ENCODE measurements at places on chromosomes 6 and 20.

DNA sequence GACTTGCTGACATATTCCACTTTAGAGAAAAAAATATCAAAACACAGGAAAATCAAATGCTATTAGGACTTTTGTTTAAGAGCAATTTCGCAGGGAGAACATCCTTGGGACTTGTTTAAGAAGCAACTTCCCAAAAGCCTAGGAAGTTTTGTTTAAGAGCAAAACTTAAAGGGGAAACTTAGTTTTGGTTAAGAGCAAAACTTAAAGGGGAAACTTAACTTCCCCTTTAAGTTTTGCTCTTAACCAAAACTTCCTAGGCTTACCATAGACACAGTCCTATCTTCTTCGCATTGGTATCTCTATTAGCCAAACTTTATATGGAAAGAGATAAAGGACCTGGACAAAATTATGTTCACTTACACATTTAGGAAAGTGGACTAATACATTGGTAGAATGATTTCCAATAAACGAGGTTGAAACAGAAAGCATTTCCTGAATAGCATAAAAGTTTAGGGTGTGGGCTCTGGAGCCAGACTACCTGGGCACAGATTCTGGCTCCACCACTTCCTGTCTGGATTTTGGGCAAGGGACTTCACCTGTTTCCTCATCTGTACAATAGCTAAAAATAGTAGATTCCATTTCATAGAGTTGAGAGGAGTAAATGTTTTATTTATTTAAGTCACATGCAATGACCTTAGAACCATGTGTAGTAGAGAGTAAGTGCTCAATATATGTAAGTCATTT, 15.7 kb downstream of the PAQR8 start:
- no peak for DNase-seq

GRCh38 chr6:88855541-88856147, 107.8 kb downstream of the RNGTT start:
- DNase-seq, result no peak

GRCh38 chr20:63562461-63563224, 8.7 kb downstream of the FNDC11 start:
- no peak for DNase-seq

DNA sequence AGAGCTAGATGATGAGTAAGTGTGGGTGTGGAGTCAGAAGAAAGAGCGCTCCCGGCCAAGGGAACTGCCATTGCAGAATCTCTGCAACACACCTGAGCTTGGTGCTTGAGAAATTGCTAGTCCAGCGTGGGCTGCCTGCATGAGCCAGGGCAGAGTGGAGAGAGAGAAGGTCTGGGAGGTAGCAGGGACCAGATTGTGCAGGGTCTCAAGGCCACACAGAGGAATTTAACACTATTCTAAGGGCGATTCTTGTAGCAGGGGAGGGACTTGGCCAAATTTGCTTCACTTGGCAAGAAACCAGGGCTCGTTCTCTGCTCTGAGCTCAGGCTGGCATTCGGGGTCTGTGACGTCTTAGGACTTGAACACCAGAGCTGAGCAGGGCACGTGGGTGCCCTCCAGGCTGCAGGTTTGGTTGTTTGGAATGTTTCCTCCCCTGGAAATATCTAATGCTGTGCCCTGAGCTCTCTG, 53.5 kb downstream of the BCAS4 start:
- DNase-seq, result peak; percentile 44

- no peak for DNase-seq
Observed at GRCh38 chr6:160041608-160042007, 72.7 kb downstream of the IGF2R start.

DNA sequence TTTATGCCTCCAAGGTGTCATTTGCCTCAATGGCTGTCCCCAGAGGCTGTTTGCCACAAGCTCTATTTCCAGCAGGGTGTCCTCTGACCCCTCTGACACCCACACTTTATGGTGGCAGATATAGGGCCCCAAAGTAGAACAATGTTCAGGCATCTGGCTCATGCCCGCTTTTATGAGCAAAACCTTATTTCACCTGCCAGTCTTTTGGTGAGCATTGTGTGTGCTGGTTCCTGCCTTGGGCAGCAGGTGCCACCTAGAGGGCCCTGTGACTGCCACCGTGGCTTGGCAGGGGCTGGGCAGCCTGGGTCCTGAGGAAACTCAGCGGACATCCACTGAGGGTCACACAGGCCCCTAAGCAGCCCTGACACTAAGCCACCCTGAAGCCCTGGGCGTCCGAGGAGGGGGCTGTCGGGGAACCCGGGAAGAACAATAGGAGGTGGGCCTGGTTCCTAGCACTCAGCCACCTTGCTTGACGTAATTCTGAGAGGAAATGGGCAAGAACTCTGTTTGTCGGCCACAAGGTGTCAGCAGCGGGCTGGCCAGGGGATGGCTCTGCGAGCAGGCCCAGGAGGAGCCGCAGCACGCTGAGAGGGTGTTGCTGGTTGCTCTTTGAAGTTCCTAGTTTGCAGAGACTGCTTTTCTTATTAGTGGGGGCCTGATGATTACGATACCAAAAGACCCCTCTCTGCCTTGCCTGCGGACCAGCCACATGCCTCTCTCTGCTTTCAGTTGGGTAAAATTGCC, 148.9 kb downstream of the SCML4 start:
- peak; percentile 44 for DNase-seq

DNA sequence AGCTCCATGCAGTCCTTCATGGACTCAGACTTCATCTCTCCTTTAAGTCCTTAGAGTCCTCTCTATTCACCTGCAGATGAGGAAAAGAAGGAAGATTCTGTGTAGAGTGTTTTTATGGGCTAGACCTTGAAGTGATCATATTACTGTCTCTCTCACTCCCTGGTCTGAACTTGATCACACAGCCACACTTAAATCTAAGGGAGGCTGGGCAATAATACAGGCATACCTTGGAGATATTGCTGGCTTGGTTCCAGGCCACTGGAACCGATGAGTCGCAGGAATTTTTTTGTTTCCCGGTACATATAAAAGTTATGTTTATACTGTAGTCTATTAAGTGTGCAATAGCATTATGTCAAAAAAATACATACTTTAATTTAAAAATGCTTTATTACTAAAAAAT, 59.2 kb upstream of the FOXO3 start:
- no peak for DNase-seq

DNA sequence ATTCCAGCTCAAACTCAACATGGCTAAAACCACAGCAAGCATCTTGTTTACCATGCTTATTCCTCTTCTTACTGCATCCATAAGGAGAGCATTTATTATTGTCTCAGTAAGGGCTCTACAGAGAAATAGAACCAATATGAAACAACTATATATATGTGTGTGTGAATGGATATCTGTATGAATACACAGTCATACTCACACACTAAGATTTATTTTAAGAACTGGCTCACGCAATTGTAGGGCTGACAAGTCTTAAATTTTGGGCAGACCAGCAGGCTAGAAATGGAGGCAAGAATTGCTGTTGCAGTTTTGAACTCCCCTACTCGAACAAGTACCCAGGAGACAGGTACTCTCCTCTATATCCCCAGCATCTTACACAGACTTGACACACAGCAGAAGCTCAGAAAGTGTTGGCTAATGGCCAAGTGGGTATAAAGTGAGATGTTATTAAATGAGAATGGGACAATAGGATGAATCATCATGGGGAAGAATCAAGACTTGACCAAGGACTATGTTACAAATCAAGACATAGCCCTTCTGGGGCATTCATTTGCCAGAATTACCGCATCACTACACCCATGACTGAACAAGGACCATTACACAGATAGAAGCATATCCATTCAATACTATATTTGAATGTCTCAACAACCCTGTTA, 13.0 kb downstream of the ZHX3 start:
- DNase-seq, result no peak

DNA sequence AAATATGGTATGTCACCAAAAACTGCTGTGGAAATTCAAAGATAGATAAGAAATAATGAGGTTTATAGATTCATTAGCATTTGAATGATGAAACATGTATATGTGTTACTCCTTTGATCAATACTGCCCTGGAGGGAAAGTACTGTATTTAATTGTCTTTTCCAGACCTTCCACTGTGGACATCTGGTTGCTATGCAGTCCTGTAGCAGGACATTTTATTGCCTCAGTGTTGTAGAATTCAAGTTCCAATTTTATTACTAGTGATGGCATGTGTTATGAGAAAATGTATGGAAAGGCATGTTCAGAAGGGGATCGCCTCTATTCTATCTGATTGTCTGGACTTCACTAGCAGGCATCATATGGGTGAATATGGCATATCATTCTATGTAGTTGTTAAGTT, 391.0 kb downstream of the TFAP2B start:
- DNase-seq, result no peak

GRCh38 chr6:131470534-131470933, 102.5 kb upstream of the ARG1 start:
- DNase-seq, result no peak

GRCh38 chr6:106642476-106642875, 13.1 kb downstream of the QRSL1 start:
- DNase-seq, result no peak

DNA sequence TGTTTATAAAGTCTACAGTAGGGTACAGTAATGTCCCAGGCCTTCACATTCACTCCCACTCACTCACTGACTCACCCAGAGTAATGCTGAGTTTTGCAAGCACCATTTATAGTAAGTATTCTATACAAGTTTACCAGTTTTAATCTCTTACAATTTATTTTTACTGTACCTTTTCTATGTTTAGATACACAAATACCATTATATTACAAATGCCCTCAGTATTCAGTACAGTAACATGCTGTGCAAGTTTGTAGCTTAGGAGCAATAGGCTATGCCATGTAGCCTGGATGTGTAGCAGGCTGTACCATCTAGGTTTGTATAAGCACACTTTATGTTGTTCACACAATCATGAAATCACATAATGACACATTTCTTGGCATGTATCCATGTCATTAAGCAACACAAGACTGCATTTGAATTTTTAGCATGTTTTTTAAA, 673.6 kb downstream of the CD109 start:
- DNase-seq, result no peak

DNA sequence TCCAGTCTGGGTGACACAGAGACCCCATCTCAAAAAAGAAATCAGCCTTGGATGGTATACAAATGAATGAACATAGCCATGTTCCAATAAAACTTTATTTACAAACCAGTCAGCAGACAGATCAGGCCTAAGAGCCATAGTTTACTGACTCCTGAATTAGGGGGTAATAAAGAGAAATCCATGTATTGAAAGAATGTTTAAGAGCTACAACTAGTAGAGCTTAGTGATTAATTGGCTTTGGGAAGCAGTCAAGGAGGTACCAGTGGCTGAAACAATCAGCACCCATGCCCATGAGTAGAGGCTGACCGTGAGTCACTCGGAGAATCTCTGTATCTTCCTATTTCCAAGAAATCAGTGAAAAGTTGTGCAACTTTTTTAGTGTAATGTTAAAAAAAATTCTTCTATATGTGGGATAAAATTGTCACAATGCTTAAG, 223.6 kb upstream of the RREB1 start:
- no peak for DNase-seq

GRCh38 chr6:135830452-135830881, 21.0 kb upstream of the PDE7B start:
- no peak for DNase-seq

- DNase-seq, result peak; percentile 67
Observed at GRCh38 chr20:38838326-38838725, 32.8 kb downstream of the PPP1R16B start.

DNA sequence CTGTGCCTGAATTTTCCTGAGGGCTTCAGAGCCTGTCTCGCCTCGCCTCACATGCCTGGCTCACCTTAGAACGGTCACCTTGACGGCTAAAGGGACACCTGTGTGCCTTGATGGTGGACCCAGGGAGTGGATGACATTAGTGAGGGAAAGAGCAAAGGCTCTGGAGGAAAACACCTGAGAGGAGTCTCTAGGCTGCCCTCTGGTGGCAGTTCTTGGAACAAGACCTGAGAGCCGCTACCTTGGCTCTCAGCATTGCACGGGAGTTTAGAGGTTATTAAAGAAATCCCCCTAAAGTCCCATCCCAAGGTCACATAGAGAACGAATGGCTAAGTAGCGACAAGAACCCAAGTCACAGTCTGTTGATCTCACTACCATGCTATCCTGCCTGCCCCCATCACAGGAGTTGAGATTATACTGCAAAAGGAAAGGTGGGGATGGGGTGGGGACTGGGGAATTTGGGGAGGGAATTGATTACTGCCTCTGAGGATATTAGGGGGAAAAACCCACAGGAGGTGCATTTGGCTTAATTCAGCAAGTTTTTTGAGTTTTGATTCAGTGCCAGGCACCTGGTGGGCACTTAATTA, 7.9 kb upstream of the CDSN start:
- peak; percentile 7 for DNase-seq

- DNase-seq, result no peak
Observed at GRCh38 chr6:166638573-166638964, 11.5 kb upstream of the RPS6KA2 start.

- DNase-seq, result no peak
Observed at GRCh38 chr6:87494761-87495422, 22.1 kb downstream of the SLC35A1 start.

GRCh38 chr6:142218446-142218845, 71.4 kb downstream of the VTA1 start:
- DNase-seq, result no peak

DNA sequence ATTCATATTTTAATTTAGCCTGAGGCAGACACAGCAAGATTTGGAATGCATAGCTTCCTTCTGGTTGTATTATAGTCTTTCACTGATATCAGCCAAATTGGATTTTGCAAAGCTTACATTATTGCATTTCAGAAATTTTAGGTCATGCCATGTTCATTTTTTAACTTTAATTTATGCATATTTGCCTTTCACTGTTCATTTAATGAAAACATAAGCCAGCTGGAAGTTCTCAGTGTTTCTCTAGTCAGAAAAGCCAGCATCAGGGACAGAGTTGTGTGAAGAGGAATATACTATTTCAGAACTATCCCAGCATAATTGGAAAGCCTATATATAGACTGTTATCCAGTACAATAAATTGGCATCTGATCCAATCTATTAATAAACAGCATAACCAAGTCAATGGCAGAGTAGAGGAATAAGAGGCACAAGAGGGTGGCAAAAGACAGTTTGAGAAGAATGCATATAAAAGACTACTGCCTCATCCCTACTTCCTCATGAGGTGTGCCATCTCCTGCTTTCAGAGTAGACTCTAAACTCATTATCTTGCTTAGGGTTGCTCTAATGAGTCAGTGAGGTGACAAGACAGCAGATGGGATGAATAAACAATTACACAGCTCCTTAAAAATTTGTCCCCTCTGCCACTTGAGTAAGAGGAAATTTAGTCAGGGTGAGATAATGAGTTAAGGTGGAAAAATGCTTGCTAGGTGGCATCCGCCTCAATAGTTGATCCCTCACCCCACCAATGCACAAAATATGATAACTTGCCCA, 159.8 kb upstream of the HCRTR2 start:
- no peak for DNase-seq

GRCh38 chr6:43515808-43516207, 918 bp downstream of the YIPF3 start:
- DNase-seq, result no peak

DNA sequence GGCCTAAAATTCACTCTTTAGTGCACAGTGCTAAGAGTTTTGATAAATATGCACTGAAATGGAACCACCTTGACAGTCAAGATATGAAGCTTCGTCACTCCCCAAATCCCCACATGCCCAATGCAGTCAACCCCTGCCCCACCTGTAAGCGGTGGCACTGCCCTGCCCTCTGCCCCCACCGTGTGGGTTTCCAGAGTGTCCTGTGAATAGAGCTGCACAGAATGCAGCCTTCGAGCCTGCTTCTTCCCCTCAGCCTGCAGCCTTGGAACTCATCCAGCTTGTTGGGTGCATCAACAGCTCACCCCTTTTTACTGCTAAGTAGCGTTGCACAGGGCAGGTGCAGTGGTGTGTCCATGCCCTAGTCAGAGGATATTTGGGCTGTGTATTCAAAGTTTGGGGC, 216.3 kb downstream of the SYNDIG1 start:
- DNase-seq, result no peak

Measured in caudate nucleus (tissue), 63 donors.